ENCODE measurements at places on chromosomes 2 and 18. TPM values are rescaled to one million over a fixed set of nuclear protein-coding genes. Genes with fewer than 3 reads are reported as not detected.
A peak's percentile ranks its signal among the peaks of the same experiment; 100 is the strongest.

DNA sequence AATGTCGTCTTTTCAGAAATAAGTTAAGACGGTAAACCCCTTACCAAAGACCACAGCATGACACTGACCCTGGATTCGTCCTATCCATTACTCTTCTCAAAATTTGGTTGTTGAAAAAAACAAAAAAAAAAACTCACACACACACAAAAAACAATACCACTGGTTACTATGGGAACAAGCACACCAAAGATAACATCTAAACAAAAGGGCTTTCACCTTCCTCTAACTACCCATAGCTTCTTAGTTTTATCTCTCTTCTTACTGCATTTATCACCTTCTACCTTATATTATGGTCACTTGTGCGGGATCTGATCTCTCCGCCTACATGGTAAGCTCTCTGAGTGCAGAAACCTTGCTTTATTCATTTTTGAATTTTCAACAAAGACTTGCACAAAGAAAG lies 192.7 kb downstream of the STK39 start:
- H3K27ac ChIP-seq, result no peak overlapping the region
- H3K4me1 ChIP-seq, result no peaks in the 10 kb centered on the region
- no peak overlapping the region for H3K4me3 ChIP-seq
- no peaks in the 10 kb centered on the region for H3K27me3 ChIP-seq

DNA sequence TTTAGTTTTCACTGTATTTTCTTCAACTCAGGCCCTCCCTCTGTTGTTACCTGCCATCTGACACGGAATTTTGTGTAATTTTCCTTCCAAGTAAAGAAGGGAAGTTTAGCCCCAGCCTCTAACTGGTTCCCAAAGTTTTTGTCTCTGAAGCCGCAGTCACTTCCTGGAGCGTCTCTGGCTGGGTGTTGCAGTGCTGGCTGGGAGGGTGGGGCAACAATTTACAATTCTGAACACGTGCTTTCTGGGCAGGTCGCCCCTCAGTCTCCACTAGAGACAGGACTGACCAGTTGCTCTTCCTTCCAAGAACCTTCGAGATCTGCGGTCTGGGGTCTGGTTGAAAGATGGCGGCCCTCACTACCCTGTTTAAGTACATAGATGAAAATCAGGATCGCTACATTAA lies 3.5 kb downstream of the CNDP2 start:
- H3K27me3 ChIP-seq, result no peaks in the 10 kb centered on the region
- DNase-seq, result peak; percentile 52
- no peak overlapping the region for H3K4me3 ChIP-seq
- peaks cover 9% of the 10 kb centered on the region for H3K4me1 ChIP-seq
- H3K36me3 ChIP-seq, result peaks cover 28% of the 10 kb centered on the region
- H3K27ac ChIP-seq, result peak overlapping the region; percentile 1

DNA sequence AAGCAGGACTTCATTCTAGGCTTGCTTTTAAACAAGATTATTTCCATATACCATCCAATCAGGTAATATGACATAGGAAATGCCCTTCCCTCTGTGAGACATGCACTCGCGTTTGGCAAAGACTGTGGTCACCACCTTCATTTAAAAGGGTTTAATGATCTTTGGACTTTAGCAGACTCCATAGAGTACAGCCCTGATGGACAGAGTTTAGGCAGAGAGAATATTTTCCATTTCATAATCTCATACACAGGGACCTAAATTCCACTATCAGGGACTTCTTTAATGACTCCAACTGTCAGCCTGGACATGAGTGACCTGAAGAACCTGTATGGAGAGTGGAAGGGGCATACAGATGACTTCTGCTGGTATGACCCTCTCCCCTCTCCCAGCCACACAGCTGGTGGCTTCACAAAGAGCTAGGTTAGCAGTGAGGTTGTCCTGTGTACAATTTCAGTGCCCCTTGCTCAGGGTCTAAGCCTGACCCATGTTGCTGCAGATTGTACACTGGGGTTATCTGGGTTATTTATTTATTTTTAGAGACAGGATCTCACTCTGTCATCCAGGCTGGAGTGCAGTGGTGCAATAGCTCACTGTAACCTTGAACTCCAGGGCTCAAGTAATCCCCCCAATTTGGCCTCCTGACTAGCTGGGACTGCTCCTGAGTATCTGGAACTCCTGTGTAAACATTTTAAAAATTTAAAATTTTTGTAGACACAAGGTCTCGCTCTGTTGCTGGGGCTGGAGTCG lies 59.2 kb downstream of the PTPRM start:
- H3K27ac ChIP-seq, result no peak overlapping the region
- H3K4me3 ChIP-seq, result no peak overlapping the region
- peaks cover 6% of the 10 kb centered on the region for H3K4me1 ChIP-seq
- H3K36me3 ChIP-seq, result no peaks in the 10 kb centered on the region

DNA sequence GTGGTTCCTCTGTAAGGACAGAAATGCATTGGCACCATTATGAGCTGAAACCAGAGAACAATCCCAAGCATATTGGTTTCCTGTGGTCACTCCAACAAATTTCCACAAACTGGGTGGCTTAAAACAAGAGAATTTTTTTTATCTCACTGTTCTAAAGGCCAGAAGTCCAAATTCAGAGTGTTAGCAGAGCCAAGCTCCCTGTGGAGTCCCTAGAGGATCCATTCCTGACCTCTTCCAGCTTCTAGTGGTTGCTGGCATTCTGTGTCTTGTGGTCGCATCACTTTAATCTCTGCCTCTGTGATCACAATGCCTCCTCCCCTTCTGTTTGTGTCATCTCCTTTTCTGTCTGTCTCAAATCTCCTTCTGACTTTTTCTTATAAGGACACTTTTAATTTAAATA lies 380.3 kb downstream of the NYAP2 start:
- H3K4me1 ChIP-seq, result no peaks in the 10 kb centered on the region
- H3K27ac ChIP-seq, result no peak overlapping the region
- peak; percentile 16 for DNase-seq
- H3K27me3 ChIP-seq, result no peaks in the 10 kb centered on the region

Gene LTBP1
- 14.6 TPM for total RNA-seq

Gene ANKAR
- total RNA-seq, result 12.6 TPM

DNA sequence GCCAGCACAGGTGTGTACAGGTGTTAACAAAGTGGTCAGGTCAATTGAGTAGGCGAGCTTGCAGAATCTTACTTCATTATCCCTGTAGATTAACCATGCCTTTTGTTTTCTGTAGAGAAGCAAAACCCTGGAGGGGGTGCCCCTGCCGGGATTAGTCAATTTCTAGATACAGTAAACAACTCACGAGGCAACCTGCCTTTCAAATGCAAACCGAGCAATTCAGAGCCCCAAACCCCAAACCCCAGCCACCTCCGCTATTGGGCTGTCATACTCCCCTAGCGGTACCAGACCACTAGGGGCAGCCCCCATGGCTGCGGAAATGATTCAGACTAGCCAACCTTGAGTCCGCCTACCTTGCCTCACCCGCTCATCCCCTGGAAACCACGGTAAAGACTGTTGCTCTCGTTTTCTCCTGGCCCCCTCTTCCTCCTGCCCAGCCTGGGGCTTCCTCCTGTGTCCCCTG lies 61.4 kb upstream of the KIF5C start:
- no peak overlapping the region for H3K4me3 ChIP-seq
- H3K4me1 ChIP-seq, result peaks cover 55% of the 10 kb centered on the region
- no peaks in the 10 kb centered on the region for H3K27me3 ChIP-seq
- H3K27ac ChIP-seq, result peak overlapping the region; percentile 79

- H3K27ac ChIP-seq, result no peak overlapping the region
- H3K4me3 ChIP-seq, result no peak overlapping the region
- H3K27me3 ChIP-seq, result peaks cover 18% of the 10 kb centered on the region
- no peaks in the 10 kb centered on the region for H3K36me3 ChIP-seq
Measured at GRCh38 chr2:15935675-15936074, 4.7 kb upstream of the MYCN start.

Gene PSMG2
- total RNA-seq, result 54.9 TPM

DNA sequence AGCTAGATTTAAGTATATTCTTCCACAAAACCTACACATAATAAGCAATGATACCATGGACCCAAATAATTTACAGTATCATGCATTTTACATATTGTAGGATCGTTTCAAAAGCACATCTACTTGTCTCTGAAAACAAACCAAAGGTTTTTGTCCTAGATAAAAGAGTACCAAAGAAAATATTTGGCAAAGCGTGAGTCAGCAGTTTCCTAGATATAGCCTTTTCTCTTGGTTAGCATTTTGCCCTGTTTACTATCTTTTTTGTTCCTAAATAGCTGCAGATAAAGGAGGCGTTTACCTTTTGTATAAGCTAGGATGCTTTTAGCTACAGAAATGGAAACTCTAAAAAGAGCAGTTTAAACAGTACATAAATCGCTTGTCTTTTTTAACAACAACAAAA lies 305.8 kb upstream of the GULP1 start:
- no peak overlapping the region for H3K27ac ChIP-seq
- H3K36me3 ChIP-seq, result no peaks in the 10 kb centered on the region
- no peaks in the 10 kb centered on the region for H3K27me3 ChIP-seq
- no peak overlapping the region for H3K4me3 ChIP-seq
- no peak for DNase-seq

DNA sequence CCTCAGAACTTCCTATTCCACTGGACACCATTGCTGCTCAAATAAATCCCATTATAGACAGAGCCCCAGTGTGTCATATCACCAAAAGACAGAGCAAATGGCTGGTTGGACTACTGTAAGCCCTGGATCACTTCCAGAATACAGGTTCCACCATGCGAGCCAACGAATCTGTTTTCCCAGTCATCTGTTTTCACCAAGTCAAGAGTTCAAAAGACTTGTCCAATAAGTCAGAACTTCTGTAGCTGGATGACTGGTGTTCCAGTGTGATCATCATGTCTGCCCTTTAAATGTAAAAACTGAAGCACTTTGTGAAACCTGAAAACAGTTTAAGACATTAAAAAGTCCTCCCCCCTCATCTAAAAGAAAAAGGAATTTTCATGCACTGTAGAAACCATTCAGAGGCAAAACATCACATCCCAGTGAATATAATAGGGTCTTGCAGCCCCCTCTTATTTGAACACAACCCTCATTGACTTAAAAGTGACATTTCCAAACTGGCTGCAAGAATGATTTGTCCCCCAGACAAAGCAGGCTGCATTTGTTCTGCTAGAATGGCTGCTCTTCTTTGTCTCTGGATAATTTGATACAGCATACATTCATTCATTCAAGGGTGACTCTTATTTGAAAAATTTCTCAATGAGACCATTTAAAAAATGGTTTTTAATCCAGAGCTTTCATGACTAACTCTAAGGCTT lies 64.6 kb upstream of the TANC1 start:
- H3K4me1 ChIP-seq, result no peaks in the 10 kb centered on the region
- H3K36me3 ChIP-seq, result no peaks in the 10 kb centered on the region
- DNase-seq, result no peak
- H3K27me3 ChIP-seq, result no peaks in the 10 kb centered on the region
- H3K27ac ChIP-seq, result no peak overlapping the region

Gene CNPPD1
- 110 TPM for total RNA-seq

DNA sequence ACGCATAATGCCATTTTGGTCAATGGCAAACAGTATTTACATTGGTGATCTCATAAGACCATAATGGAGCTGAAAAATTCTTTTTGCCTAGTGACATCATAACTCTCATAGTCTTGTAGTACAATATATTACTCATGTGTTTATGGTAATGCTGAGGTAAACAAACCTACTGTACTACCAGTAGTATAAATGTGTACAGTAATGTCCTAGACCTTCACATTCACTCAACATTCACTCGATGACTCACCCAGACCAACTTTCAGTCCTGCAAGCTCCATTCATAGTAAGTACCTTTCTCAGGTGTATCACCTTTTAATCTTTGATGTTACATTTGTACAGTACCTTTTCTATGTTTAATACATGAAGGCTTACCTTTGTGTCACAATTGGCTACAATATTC lies 558.2 kb upstream of the PIK3C3 start:
- no peaks in the 10 kb centered on the region for H3K27me3 ChIP-seq
- H3K27ac ChIP-seq, result no peak overlapping the region
- H3K4me3 ChIP-seq, result no peak overlapping the region
- DNase-seq, result no peak
- no peaks in the 10 kb centered on the region for H3K36me3 ChIP-seq

GRCh38 chr2:170525566-170525900 lies 189.6 kb upstream of the SP5 start:
- no peaks in the 10 kb centered on the region for H3K36me3 ChIP-seq
- H3K4me3 ChIP-seq, result no peak overlapping the region
- H3K4me1 ChIP-seq, result peaks cover 5% of the 10 kb centered on the region
- no peak overlapping the region for H3K27ac ChIP-seq
- no peaks in the 10 kb centered on the region for H3K27me3 ChIP-seq

- no peak for DNase-seq
- H3K4me3 ChIP-seq, result no peak overlapping the region
- no peak overlapping the region for H3K27ac ChIP-seq
- H3K36me3 ChIP-seq, result no peaks in the 10 kb centered on the region
- H3K27me3 ChIP-seq, result peaks cover 31% of the 10 kb centered on the region
Measured at GRCh38 chr2:233934524-233934923, 17.4 kb downstream of the TRPM8 start.
